ENCODE measurements at places on chromosomes 3 and 15.
A peak's percentile ranks its signal among the peaks of the same experiment; 100 is the strongest.

DNA sequence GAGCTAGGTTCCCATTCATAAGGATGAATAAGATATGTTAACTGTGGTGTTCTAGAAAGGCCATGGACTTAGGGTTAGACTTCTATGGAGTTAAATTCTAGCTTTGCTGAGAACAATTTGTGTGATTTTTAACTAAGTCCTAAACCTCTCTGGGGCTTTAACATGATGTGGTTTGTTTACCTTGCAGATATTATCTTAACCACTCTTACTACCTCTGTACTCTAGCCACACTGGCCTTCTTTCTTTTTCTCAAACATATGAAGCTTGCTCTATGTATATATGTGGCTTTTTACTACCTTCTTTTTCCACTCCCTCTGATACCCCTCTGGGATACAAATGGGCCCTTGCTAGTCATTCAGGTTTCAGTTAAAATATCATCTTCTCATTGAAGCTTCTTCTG, 108.4 kb downstream of the ZNF609 start:
- no peak for DNase-seq

GRCh38 chr3:142118911-142119310, 30.4 kb downstream of the TFDP2 start:
- no peak for DNase-seq

- no peak for DNase-seq
These were observed 922.2 kb downstream of the ROBO1 start for GRCh38 chr3:78845605-78846004.

- DNase-seq = no peak
These were observed 6.7 kb downstream of the PAQR5 start for GRCh38 chr15:69305204-69305931.

GRCh38 chr15:44712346-44713005, 1.2 kb downstream of the B2M start:
- peak; percentile 51 for DNase-seq

Data from T follicular helper cell (primary cell).